A549 treated with RU486 at 1 μM for 4 hours (cell line): ENCODE measurements at places on chromosomes 12 and 14. TPM values are rescaled to one million over a fixed set of nuclear protein-coding genes. Genes with fewer than 3 reads are reported as not detected.

Gene CIT
- total RNA-seq: 8.5 to 13.5 TPM (median 12.2 TPM) in 5 replicates

Gene TPH2
- total RNA-seq: not detected in 5 replicates

Gene TPPP2
- total RNA-seq: not detected in 5 replicates

Gene KCNC2
- not detected in 5 replicates for total RNA-seq

Gene FAM90A1
- total RNA-seq: 0.07 to 0.08 TPM (median 0.08 TPM) in 3 of 5 replicates, not detected in the others

Gene ABCD4
- 30.1 to 33.2 TPM (median 33.0 TPM) in 5 replicates for total RNA-seq
